Liver (tissue), 10 donors: ENCODE measurements at places on chromosomes 6 and 20. TPM values are rescaled to one million over a fixed set of nuclear protein-coding genes. Genes with fewer than 3 reads are reported as not detected.
A peak's percentile ranks its signal among the peaks of the same experiment; 100 is the strongest.

Gene SIRPD
- total RNA-seq: 1.1 TPM

DNA sequence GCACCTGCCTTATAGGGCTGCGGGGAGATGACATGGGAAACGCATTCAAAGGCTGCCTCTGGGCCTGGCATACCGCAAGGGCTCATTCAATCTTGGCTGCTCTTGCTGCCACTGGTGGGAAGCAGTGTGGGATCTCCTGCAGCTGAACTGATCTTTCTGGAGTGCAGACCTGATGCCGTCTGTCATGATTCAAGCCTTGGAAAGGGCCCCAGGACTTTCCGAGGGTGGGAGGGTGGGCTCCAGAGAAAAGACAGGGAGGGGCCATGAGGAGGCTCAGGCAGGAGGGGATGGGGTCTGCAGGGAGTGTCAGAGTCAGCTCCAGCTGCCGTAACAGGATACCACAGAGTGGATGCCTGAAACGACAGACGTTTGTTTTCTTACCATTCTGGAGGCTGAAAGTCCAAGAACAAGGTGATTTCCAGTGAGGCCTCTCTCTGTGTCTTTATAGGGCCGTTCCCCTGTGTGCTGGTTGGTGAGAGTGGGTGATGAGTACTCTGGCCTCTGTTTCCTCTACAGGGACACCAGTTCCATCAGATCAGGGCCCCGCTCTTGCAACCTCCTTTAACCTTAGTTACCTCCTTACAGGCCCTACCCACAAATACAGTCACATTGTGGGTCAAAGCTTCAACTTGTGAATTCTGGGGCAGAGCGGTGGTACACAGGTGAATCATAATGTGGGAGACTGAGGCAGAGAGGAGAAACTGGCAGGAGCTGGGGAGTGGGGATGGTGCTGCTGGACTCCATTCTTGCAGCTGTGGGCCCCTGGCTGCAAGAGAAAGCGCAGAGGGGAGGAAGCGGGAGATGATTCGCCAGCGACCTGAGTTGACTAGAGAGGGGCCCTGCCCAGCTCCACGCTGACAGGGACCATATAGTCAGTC lies 148.4 kb downstream of the SYCP2 start:
- H3K27ac ChIP-seq: no peak overlapping the region
- no peak overlapping the region for H3K4me3 ChIP-seq
- DNase-seq: peak; percentile 20

DNA sequence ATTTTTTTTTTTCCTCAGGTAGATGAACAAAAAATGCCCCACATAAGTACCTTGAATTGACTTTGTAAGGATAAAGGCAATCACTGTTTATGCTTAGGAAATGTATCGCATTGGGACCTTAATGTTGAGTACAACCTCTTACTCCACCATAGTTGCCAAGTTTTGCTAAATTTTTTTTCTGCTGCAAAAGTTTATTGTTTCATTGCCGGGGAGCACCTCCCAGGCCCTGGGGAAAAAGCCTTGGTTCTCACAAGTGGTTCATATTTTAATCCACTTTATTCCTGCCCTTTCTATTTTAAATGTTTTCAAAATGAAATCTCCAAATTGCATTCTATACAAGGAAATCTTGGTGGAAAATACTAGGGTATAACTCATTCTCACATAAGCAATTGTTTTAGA lies 52.3 kb upstream of the UTRN start:
- no peaks in the 10 kb centered on the region for H3K27me3 ChIP-seq
- no peaks in the 10 kb centered on the region for H3K4me1 ChIP-seq
- H3K4me3 ChIP-seq: no peak overlapping the region
- no peak overlapping the region for H3K27ac ChIP-seq

DNA sequence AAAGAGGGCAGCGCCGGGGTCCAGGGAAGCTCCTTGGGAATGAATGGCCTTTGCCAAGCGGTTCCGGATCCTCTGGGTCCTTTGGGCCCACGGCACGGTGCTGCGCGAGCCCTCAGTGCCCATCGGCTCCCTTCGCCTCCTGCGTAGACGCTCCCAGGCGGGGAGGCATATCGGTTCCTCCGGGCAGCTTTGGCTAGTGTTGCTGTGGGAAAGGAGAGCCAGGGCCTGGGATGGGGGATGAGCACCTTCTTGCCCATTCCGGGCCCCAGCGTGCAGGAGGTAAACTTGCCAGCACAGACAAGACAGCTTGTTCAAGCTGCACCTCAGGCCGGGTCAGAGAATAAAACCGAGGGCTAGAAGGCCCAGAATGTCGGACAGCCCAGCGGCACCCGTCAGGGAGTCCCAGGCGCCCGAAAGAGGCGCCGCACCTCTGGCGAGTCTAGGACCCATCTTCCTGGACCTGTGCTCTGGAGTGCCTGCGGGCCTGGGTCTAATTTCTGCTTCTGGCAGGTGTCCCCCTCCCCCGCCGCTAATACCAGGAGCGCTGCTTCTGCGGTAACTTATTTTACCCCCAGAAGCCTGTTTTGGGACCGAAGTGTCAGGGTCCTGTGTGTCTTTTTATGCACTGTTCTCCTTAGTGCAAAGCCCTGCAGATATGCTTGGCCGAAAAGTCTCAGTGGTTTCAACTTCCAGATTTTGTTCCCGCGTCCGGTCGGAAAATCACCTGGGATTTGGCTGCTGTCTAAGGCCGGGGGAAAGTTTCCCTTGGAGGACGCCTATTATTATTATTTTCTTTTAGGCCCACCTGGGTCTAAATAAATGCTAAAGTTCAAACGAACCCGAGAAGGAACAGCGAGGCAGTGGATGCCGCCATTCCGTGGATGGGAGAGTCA lies 1.7 kb upstream of the TFAP2C start:
- peaks cover 37% of the 10 kb centered on the region for H3K27me3 ChIP-seq
- peaks cover 30% of the 10 kb centered on the region for H3K4me1 ChIP-seq
- no peaks in the 10 kb centered on the region for H3K36me3 ChIP-seq
- no peak for DNase-seq
- no peak overlapping the region for H3K4me3 ChIP-seq

- no peak overlapping the region for H3K4me3 ChIP-seq
- no peak for DNase-seq
- H3K36me3 ChIP-seq: peaks cover 29% of the 10 kb centered on the region
- no peaks in the 10 kb centered on the region for H3K27me3 ChIP-seq
- no peak overlapping the region for H3K27ac ChIP-seq
- H3K4me1 ChIP-seq: peaks cover 39% of the 10 kb centered on the region
Observed at GRCh38 chr6:56477241-56477640, 165.4 kb downstream of the DST start.

- H3K27ac ChIP-seq: no peak overlapping the region
- no peaks in the 10 kb centered on the region for H3K36me3 ChIP-seq
- H3K27me3 ChIP-seq: no peaks in the 10 kb centered on the region
Observed at GRCh38 chr20:33130568-33131061, 37.3 kb upstream of the BPIFA2 start.

Gene SLC35D3
- total RNA-seq: not detected

GRCh38 chr6:82204020-82204419 lies 43.5 kb downstream of the IBTK start:
- no peak overlapping the region for H3K27ac ChIP-seq
- no peak for DNase-seq
- no peaks in the 10 kb centered on the region for H3K4me1 ChIP-seq
- peaks cover 44% of the 10 kb centered on the region for H3K36me3 ChIP-seq

GRCh38 chr6:136235233-136235564 lies 14.9 kb downstream of the MTFR2 start:
- no peak overlapping the region for H3K27ac ChIP-seq
- no peak overlapping the region for H3K4me3 ChIP-seq
- no peak for DNase-seq
- no peaks in the 10 kb centered on the region for H3K4me1 ChIP-seq
- no peaks in the 10 kb centered on the region for H3K27me3 ChIP-seq

DNA sequence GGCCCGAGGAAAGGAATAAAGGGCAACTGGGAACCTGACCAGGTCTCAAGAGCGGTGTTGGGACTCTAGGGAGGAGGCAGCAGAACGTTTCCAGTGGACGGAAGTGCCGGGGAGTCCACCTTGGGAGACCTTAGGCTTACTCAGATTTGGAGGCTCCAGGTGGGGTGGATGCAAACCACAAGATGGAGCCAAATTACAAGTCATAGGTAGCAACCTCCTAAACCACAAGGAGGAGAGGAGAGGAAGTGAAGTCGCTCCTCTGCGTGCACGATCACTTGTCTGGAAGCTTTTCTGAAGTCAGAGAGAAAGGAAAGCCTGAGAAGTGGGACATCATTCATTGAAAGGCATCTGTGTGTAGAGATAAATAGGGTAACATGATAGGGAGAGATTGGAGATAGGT lies 9.3 kb downstream of the HLA-DOA start:
- H3K27me3 ChIP-seq: no peaks in the 10 kb centered on the region
- H3K4me1 ChIP-seq: no peaks in the 10 kb centered on the region
- H3K36me3 ChIP-seq: no peaks in the 10 kb centered on the region
- DNase-seq: no peak
- no peak overlapping the region for H3K4me3 ChIP-seq
- no peak overlapping the region for H3K27ac ChIP-seq
